ENCODE measurements at places on chromosomes 16 and 17.

GRCh38 chr17:45997624-45998023, 1.4 kb upstream of the STH start:
- no peak for DNase-seq

- DNase-seq = no peak
These were observed 22.0 kb downstream of the ABCC1 start for GRCh38 chr16:15971440-15971815.

DNA sequence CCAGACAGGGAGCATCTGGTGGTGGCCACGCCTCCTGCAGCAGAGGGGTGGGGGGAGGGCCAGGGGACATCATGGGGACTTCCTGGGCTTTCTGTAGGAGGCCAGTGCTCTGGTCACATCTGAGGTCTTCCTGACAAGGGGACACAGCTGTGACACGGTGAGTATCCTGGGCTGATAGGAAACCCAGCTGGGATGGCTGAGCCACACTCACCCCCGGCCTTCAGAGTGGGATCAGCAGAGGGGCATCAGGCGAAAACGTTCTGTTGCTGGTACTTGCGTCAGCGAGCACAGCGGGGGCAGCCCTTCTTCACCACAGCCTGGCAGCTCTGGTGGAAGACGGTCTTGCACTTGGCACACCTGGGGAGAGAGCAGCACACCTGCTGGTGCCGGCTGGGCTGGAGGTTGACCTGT, 122.9 kb upstream of the SMURF2 start:
- DNase-seq = no peak

GRCh38 chr16:88983165-88983564, 6.2 kb upstream of the CBFA2T3 start:
- no peak for DNase-seq

- DNase-seq = no peak
These were observed 38.2 kb upstream of the PVALEF start for GRCh38 chr17:81127133-81127455.

- DNase-seq = no peak
These were observed 14.1 kb downstream of the NQO1 start for GRCh38 chr16:69712277-69712676.

DNA sequence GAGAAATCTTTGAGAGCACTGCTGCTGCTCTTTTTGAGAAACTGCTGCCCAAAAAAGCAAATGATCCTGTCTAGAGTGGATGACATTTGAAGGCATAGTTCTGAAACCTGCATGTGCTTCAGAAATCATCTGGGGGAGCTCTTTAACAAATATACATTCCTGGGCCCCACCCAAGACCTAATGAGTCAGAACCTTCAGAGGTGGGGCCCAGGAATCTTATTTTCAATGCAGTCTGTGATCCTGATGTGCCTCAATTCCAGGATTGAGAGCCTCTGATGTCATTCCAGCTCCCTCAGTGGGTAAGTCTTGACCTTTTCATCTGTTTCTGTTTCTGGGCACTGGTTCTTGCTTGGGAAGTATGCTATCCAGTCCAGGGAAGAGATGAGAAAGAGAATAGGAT, 42.3 kb downstream of the HNF1B start:
- no peak for DNase-seq

GRCh38 chr17:338442-339192, 14.0 kb downstream of the RPH3AL start:
- DNase-seq = no peak

DNA sequence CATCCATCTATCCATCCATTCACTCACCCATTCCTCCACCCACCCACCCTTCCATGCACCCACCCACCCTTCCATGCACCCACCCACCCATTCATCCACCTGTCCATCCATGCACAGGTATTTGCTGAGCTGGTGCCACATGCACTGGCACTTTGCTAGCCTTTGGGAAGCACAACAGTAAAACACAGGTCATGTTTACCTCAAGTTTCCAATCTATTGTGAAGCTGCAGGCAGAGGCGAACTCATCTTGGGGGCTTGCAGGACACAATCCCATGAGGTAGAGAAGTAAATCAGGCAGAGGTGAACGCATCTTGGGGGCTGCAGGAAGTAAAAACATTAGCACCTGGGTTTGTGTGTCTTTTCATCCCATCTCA, 35.6 kb upstream of the CBFA2T3 start:
- no peak for DNase-seq

GRCh38 chr17:2262135-2262587, 41.4 kb downstream of the SMG6 start:
- no peak for DNase-seq

DNA sequence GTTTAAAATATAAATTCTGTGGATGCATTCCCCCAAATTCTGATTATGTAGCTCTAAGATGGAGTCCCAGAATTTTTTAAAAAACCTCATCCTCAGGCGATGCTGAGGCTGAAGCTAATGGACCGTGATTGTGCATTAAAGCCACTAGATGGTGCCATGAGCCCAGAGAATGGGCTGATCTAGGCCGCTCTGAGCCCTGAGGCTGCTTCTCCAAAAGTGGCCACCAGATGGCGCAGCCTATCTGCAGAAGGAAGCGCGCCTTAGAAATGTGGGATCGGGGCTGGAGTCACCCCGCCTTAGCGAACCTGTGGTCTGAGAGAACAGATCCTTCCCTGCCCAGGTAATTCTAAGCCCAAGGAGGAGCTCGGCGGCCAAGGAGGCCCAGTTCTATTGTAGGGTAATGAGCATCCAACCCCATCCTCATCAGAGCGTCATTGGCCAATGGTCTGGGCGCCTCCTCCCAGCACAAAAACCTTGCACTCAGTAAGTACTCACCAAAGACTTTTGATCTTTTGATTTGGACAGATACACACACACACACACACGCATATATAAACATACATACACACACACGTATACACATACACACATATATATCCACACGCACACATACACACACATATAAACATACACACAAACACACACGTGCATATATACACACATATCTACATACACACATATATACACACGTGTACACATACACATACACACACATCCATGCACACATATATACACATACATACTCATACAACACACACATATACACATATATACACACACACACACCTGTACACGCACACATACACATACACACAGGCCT, 13.7 kb upstream of the MMP2 start:
- peak; percentile 38 for DNase-seq

DNA sequence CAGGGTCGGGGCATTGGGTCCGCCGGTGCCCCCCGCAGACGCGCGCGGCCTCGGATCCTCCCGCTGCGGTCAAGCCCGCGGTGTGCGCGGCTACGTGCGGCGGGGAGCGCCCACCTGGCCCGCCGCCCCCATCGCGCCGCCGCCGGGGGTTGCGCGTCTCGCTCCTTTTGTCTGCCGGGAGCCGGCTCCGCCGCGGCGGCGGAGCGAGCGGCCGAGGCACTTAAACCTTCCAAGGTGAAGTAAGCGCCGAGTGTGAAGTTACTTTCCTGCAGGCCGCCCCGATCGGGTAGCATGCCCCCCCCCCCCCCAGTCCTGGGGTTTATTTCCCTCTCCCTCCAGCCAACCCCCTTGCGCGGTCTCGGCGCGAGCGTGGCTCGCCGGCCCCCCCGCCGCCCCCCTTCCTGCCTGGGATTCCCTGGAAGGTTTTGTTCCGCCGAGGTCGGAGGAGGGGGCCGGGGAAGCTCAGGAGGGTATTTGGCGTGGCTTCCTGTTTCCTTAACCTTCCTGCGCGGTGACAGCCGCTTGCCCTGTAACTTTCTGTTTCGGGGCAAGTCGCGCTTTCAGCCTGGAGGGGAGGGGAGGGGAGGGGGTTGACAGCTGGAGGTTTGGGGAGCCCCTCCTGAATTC, 56.6 kb upstream of the GSE1 start:
- DNase-seq = no peak

GRCh38 chr16:70754371-70754770, 46.6 kb downstream of the VAC14 start:
- DNase-seq = no peak

DNA sequence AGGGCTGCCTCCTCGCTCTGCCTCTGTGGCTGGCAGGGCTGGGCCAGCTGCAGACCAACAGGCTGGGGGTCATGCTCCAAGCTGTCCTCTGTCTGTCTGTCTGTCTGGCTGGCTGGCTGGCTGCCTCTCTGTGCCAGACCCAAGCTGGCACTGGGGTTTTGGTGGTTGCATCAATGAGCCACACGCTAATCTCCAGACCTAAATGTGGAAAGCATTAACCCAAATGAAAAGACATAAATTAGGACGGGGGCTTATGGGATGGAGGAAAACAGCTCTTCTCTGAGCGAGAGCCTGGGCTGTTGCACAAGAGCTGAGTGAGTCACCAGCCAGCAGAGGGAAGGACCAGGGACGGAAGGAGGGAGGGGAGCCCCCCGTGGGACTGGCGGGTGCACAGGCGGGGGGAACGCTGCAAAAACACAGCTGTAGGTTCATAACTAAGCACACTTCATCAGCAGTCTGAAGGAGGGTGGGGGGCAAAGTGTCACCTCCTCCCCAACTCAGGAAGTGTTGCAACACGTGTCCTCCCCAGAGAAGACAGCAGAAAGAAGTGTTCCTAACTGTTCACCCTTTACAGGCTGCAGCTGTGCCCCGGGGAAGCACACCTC, 83.4 kb downstream of the GAS7 start:
- peak; percentile 48 for DNase-seq

DNA sequence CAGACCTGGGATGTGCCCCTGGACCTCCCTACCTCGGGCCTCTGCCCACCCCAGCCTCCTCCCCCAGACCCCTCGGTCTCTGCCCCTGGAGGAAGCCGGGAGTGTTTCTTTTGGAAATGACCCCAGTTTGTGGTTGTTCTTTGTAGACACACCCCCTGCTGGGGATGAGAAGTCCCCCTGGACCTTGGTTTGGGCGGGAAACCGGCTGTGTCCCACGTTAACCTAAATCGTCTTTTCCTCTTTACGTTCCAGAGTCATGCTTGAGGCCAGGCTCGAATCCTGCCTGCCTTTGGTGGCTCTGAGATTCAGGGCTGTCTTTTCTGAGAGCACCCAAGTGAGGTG, 116.6 kb downstream of the METRNL start:
- DNase-seq = no peak
